Liver (tissue), 10 donors: ENCODE measurements at places on chromosomes 4 and X. TPM values are rescaled to one million over a fixed set of nuclear protein-coding genes. Genes with fewer than 3 reads are reported as not detected.

CDKL2 gene
- total RNA-seq = 0.14 TPM

POLN gene
- 1.6 TPM for total RNA-seq

GABRG1 gene
- total RNA-seq = 0.08 TPM

ART3 gene
- not detected for total RNA-seq

SSX3 gene
- total RNA-seq = not detected

USP53 gene
- total RNA-seq = 20.7 TPM

SMIM10 gene
- total RNA-seq = 0.33 TPM

FAM193A gene
- 10.2 TPM for total RNA-seq

RAB33A gene
- 0.61 TPM for total RNA-seq
